ENCODE measurements at places on chromosomes 7 and 10.
A peak's percentile ranks its signal among the peaks of the same experiment; 100 is the strongest.

GRCh38 chr7:152106990-152107389 lies 81.5 kb downstream of the GALNT11 start:
- DNase-seq, result no peak

GRCh38 chr7:143978585-143978984 lies 21.5 kb upstream of the OR6B1 start:
- DNase-seq, result no peak

- no peak for DNase-seq
Observed at GRCh38 chr10:119391440-119392251, 150.9 kb downstream of the RGS10 start.

GRCh38 chr7:158609313-158609974 lies 21.8 kb upstream of the PTPRN2 start:
- DNase-seq, result no peak

- DNase-seq, result no peak
Observed at GRCh38 chr7:128708235-128708634, 30.9 kb upstream of the CALU start.

- DNase-seq, result no peak
Observed at GRCh38 chr10:47319784-47320183, 2.5 kb upstream of the GDF2 start.

GRCh38 chr10:49750546-49750945 lies 11.6 kb downstream of the OGDHL start:
- DNase-seq, result no peak

- no peak for DNase-seq
Observed at GRCh38 chr7:51140199-51141164, 176.1 kb downstream of the COBL start.

DNA sequence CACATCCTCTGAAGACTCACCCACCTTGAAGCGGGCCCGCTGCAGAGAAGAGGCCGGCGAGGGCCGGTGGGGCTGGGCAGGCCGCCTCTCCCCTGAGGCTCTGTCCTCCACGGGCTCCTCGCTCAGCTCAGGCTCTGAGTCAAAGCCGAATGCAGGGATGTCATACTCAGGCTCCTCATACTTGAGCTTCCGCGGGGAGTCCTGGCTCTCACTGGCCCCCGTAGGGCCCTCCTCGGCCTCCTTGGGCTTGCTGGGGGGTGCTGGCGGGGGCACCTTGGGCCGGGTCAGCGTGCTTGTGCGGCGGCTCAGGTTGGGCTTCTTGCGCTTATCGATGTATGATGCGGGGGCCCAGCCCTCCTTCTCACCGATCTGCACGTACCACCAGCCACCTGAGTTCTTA lies 109.9 kb downstream of the NEURL1 start:
- DNase-seq, result no peak

- no peak for DNase-seq
Observed at GRCh38 chr7:4136501-4137110, 545.5 kb upstream of the FOXK1 start.

DNA sequence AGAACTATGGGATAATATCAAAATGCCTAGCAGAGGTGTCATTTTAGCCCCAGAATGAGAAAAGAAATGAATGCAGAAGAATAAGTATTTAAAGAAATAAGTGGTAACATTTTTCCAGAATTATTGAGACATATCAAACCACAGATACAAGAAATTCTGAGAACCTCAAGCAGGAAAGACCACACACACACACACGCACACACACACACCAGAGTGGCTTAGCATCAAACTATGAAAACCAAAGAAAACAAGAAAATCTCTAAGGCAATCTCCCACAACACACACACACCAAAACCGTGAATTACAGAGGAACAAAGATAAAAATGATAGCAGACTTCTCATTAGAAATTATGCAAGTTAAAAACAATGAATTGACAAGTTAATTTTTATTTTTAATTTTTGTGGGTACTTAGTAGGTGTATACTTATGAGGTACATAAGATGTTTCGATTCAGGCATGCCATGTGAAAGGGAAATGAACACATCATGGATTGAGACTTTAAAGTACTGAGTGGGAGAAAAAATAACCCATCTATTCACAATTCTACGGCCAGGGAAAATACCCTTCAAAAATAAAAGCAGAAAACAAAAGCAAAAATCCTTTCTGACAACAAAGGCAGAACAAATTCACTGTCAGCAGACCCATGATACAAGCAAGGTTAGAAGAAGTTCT lies 14.6 kb downstream of the PPIF start:
- no peak for DNase-seq

DNA sequence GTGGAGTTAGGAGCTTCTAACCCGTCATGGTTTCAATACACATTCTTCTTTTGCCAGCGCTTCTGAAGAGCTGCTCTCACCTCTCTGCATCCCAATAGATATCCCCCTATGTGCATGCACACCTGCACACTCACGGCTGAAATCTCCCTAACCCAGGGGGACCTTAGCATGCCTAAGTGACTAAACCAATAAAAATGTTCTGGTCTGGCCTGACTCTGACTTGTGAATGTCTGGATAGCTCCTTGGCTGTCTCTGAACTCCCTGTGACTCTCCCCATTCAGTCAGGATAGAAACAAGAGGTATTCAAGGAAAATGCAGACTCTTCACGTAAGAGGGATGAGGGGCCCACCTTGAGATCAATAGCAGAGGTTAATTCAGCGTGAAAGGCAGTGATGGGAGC lies 22.4 kb downstream of the PRSS2 start:
- DNase-seq, result peak; percentile 16

- DNase-seq, result no peak
Observed at GRCh38 chr7:111357691-111358090, 204.6 kb downstream of the IMMP2L start.

DNA sequence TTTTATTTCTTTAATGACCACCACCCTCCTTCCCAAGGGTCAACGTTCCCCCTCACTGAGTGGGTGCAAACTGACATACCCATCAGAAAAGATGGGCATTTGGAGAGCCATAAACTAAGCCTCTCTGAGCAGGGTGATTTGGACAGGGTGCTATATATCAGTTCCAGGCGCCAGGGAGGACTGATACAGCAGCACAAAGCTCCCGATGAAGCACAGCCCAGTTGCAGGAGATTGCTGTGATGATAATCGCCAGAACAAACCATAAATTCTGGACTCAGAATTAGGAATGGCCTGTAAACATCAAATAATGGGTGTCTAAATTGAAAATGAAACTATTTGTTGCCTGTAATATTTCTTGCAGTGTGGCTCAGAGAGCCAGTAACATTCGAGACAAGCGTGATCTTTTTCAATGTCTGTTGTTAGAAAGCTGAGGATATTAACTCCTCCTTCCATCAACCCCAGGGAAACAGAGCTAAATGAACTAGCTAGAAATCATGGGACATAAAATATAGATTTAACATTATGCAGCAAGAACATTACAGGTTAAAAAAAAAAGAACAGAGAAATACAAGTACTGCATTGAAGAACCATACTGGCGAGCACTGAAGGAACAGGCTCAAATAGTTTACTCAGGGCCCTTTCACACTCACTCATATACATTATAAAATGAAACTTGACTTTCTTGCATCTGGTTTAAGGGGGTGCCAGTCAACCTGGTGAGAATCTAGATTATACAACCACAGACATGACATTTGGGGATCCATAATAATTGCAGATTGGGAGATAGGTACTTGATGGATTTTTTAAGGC lies 137.5 kb upstream of the LRRTM3 start:
- no peak for DNase-seq

- DNase-seq, result no peak
Observed at GRCh38 chr10:27537787-27538186, 33.7 kb downstream of the RAB18 start.

DNA sequence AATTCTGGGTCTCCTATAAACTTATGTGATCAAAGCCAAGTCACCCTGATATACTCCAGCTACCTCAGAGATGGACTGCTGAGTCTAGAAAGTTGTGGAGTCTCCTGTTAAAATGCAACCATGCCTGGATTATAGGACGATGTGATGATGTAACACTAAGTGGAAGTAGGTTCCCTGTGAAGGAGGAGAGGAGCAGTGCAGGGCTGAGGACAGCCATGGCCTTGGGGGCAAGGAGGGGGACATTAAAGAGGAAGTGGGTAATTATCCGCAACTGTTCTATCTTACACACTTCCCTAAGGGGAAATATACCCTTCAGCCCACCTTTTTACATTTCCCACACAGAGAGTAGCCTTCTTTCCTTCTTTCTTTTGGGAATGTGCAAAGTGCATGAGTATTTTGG lies 63.8 kb downstream of the MTPN start:
- no peak for DNase-seq

GRCh38 chr7:134044682-134045081 lies 82.5 kb upstream of the LRGUK start:
- no peak for DNase-seq

DNA sequence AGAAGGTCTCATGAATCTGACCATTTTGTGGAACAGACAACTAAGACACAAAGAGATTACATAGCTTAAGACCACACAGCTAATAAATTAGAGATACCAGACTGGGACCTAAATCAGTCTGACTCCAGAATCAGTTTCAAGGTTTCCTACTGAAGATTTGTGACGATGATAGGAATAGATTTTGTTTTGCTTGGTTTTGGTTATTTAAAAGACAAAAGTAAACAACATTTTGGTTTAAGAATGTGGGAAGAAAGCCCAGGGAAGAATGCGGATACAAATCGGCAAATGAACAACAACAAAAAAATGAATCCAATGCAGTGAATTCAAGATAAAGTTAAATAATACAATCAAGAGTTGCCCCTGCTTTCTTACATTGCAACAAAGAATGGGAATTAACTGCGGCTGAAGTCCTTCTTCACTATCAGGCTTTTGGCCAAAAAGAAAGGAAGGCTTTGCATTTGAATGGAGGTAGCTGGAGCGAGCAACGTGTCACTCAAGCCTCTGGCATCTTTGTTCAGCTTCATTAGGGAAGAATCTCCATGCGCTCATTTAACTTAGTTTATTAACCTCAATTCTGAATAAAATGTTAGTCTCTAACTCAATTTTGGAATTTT lies 210.8 kb downstream of the ADAM12 start:
- no peak for DNase-seq

- no peak for DNase-seq
Observed at GRCh38 chr7:146652176-146652575, 535.6 kb downstream of the CNTNAP2 start.
